WTC11 (cell line): ENCODE measurements at places on chromosomes 4 and X. TPM values are rescaled to one million over a fixed set of nuclear protein-coding genes. Genes with fewer than 3 reads are reported as not detected.

Gene PDLIM3
- 6.2 to 7.0 TPM (median 6.9 TPM) in 3 replicates for total RNA-seq

DNA sequence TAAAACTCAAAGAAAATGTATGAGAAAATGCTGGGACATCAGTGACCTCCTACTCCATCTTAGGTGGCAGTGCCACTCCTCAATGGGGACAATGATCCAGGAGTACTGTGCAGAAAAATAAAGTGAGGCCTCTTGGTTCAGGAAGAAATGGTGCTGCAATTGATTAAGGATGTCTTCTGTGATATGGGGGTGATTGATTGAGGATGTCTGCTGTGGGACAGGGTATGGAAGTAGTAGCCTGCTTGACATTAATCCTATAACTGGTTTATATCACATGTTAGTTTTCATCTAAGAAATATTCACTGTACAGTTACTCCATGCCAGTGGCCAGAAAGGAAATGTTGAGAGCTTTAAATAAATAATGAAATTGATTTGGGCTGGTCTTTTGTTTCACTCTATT, 20.5 kb downstream of the OTOP1 start:
- DNase-seq = no peak

GRCh38 chr4:155304375-155304774, 72.4 kb downstream of the MAP9 start:
- DNase-seq = no peak

Gene RS1
- total RNA-seq = 0.07 TPM in 1 of 3 replicates, not detected in the others

DNA sequence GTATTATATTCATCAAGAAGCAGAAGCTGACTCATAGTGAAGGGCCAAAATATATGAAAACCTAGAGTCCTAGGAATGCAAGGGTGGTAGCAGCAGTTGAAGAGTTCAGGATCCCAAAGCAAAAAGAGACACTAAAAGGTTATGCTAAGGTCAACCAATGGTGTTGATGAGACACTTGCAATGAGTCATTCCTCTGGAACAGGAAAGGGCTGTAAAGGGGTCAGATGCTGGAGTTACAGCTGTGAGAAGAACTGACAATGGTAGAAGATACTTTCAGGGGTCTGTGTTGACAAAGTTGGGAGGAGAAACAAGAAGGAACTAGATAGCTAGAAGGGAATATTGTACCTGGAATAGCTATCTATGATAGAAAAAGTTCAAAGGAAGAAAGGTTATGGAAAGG, 47.5 kb downstream of the ZGRF1 start:
- DNase-seq = no peak

DNA sequence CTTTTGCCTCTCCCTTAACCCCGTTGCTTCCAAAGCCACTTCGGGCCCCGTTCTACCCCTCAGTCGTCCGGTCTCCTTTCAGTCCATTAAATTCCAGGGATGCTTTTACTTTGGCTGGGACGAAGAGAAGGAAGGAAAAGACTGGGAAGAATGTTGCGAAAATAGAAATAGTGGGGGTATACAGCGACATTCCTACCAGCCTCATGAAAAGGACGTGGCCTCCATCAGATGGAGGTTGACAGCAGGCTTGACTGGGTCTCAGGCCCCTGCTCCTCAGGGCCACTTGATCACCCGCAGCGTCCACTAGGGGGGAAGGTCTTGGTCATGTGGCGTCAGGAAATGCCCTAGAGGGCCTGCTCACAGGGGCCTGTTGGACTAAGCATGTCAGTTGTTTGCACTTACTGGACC, 657 bp upstream of the ANKRD50 start:
- peak; percentile 61 for DNase-seq

Gene LUZP4
- not detected in 3 replicates for total RNA-seq

- no peak for DNase-seq
These were observed 111.9 kb downstream of the ANXA5 start for GRCh38 chr4:121584836-121585235.

Gene PQBP1
- total RNA-seq = 79.4 to 81.2 TPM (median 81.2 TPM) in 3 replicates

- DNase-seq = no peak
These were observed 1091.3 kb upstream of the TENM3 start for GRCh38 chr4:181151856-181152255.

Gene KLHL13
- total RNA-seq = 5.9 to 7.7 TPM (median 6.0 TPM) in 3 replicates

GRCh38 chr4:174592985-174593335, 70.7 kb upstream of the HPGD start:
- no peak for DNase-seq

DNA sequence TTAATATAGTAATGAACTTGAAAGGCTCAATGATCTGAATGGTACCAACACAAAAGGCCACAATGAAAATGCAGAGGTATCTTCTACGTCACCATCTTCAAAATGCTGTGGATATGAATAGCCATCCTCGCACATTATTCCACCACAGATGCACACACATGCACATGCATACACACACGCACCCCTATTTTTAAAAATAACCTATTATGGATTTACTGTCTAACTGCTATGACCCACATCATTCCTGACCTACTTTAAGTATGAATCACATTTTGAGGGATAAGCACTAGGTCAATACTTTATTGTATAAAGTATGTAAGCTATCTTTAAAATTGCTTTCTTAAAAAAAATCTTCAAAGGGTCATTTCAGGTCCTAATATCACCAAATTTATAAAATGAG, 24.4 kb upstream of the CORIN start:
- DNase-seq = no peak

- no peak for DNase-seq
These were observed at the start of gene NKX3-2 for GRCh38 chr4:13543839-13544605. TSS of gene NKX3-2 (minus strand) at chr4:13544508. CDS start at chr4:13544414, 94 bp downstream.

DNA sequence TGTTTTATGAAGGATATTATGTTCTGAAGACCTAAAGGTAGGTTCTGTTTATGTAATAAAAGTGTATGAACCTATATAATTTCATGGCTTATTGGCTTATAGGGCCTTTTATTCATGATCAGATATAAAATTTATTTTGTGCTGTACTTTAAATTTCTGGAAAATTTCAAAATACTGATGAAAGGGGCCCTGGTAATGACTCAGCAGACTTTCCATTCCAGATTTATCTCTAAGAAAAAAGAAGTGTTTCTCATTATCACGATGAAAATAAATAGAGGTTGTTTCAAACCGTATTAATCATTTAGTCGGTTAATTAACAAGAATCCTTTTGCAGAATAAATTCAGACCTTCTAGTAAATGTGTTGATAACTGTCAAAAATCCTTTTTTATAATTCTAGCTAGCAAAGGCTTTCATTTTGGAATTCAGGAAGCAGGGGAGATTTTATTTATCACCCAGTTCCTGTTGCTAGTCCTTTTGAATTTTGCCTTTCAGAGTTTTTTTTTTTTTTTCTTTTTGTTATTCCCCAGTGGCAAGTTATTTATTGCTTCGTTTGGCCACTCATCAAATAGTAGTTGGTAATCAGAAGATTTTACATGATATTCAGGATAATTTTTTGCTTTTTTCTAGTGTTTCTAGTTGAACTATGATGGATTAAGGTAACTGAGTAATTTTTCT, 5.4 kb upstream of the TAPT1 start:
- no peak for DNase-seq

Gene CA5B
- 7.3 to 9.0 TPM (median 7.9 TPM) in 3 replicates for total RNA-seq

DNA sequence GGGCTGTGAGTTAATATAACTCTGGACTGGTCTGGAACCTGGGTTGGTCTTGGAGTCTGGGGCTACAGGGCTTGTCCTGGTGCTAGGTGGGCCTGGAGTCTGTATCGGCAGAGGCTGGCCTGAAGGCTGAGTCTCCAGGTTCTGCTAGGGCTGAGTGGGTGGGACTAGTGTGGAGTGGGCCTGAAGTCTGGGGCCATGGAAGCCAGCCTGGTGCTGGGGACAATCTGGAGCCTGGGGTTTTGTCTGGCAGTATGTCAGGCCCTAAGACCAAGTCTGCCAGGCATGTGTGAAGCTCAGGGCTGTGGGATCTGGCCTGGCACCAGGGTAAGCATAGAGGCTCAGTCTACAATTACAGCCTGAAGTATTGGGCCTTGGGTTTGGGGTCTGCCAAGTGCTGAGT, 742.6 kb upstream of the GRIA3 start:
- no peak for DNase-seq

Gene REELD1
- total RNA-seq = not detected in 3 replicates

DNA sequence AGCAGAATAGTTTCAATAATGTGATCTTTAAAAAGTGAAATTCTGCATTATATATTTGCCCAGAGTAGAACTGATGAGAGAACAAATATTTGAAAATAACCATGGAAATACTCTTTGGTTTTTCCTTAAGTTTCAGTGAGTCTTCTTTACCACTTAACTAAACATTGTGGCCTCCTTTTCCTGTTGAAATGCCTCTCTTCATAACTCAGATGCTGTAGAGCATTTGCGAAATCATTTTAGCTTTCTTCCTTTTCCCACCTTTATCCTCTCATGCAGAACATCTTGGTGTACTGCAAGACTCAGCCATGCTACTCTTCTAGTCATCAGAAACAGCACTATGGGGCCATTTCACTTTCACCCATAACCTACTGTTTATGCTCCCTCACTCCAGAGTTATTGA, 48.2 kb downstream of the CASK start:
- no peak for DNase-seq

GRCh38 chr4:180489787-180490186, 1753.4 kb upstream of the TENM3 start:
- DNase-seq = no peak

Gene CLCN5
- 10.7 to 14.2 TPM (median 13.3 TPM) in 3 replicates for total RNA-seq

GRCh38 chrX:153924149-153924861, 1.8 kb downstream of the ARHGAP4 start:
- no peak for DNase-seq
